ENCODE measurements at places on chromosomes 7 and 10.

GRCh38 chr10:27512548-27512947, 8.4 kb downstream of the RAB18 start:
- no peak for DNase-seq

- DNase-seq = peak; percentile 36
Observed at GRCh38 chr7:104207348-104207730, 474 bp downstream of the ORC5 start.

- DNase-seq = no peak
Observed at GRCh38 chr7:32459788-32460187, 30.4 kb downstream of the LSM5 start.

DNA sequence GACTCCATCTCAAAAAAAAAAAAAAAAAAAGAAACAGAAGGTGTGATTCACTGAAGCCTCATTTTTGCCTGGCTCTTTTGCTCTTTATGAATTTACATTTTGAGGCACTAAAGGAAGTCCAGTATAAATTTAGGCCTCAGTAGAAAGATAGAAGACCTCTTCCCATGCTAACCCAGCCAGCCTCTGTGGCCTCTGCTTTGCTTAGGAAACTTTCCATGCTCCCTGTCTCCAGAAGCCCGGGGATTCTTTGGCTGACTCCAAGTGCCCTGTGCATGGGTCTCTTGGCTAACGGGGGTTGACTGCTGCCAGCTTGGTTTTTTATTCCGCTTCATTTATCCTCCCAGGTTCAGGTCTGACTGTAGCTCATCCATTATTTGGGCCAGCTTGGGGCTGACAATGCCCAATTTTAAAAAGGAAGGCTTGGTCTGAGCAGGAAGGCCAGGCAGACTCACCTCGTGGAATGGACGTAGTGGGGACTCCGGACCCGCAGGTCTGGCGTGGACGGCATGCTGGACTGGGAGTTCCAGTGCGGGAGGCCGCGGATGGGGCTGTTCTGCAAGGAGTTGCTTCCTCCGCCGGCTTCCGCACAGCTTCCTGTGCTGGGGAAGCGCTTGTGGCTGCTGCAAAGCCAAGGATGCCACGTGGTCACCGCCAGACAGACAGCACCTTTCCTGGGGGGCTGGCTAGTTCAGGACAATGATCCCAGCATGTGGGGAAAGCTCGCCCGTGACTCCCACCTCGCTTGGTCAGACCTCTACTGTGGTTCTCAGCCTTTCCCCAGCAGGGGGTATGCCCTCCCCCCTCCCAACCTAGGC, 72.3 kb downstream of the PRPF18 start:
- DNase-seq = no peak

DNA sequence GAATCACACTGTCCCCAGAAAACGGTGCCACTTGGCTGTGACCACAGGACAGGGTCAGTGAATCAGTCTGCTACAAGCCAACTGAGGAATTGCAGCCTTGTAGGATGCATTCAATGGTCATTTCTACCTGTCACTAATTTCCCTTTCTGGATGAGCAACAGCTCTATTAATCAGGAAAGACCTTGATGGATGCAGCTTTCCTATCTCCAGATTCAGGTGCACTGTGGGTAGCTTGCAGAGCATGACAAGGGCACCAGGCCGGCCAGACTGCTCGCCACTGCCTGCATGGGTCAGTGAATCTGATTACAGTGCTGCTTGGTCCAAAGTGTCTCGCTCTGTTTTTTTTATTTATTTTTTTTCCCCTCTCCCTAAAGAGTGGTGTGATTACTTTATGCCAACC, 506.8 kb upstream of the AUTS2 start:
- DNase-seq = no peak

DNA sequence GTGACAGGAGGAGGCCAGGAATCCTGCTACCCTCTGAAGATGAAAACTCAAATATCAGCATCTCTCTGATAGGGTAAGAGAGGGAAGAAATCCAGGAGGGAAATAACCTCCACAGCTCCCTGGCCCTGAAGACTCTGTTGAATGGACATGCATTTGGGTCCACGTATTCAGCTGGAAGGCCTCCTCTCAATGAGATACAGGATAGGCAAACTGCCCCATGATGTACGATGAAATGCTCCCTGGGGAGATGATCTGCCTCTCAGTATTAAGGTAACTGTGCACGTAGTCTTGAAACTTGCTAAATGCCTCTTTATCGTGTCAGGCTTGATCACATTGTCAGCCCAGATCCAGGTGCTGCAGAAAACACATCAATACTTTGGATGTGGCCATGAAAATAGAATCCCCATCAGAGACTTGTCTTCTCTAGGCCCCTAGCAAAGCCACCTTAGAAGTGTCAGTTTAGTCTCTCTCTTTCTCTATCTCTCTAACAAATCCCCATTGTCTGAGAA, 384.0 kb downstream of the KCNMA1 start:
- no peak for DNase-seq

GRCh38 chr7:150940431-150941102, 37.6 kb downstream of the KCNH2 start:
- no peak for DNase-seq

DNA sequence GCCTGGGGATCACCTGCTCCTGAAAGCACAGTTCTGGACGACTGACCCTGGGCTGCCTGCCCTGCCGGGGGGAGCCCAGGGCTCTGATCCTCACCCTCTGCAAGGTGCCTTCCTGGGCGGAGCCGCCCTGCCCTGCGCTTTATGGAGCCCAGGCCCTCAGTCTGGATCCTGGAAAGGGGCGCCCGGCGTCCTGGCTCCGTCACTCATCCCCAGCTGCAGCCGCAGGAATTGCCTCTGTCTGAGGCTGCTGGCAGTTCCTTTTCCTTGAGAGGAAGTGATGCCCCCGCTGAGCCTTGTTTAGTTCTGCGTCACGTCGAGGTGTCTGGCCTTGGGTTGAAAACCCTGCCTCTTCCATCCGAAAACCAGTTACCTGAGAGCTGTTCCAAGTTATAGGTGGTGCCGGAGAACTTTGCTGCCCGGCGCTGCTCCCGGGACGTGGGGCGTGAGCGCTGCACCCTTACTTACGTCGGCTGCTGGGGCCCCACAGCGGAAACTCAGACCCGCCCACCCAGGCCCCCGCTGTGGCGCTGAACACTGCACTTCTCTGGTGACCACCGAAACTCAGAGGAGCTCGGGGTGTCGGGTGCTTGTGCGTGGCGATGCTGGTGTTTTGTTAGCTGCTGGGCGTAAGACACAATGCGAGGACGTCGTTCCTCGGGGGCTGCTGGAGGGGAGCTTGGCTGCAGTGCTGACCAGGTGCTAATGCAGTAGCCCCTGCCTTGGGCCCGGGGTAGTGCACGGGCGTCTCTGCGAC, 5.4 kb downstream of the MAFK start:
- peak; percentile 54 for DNase-seq

DNA sequence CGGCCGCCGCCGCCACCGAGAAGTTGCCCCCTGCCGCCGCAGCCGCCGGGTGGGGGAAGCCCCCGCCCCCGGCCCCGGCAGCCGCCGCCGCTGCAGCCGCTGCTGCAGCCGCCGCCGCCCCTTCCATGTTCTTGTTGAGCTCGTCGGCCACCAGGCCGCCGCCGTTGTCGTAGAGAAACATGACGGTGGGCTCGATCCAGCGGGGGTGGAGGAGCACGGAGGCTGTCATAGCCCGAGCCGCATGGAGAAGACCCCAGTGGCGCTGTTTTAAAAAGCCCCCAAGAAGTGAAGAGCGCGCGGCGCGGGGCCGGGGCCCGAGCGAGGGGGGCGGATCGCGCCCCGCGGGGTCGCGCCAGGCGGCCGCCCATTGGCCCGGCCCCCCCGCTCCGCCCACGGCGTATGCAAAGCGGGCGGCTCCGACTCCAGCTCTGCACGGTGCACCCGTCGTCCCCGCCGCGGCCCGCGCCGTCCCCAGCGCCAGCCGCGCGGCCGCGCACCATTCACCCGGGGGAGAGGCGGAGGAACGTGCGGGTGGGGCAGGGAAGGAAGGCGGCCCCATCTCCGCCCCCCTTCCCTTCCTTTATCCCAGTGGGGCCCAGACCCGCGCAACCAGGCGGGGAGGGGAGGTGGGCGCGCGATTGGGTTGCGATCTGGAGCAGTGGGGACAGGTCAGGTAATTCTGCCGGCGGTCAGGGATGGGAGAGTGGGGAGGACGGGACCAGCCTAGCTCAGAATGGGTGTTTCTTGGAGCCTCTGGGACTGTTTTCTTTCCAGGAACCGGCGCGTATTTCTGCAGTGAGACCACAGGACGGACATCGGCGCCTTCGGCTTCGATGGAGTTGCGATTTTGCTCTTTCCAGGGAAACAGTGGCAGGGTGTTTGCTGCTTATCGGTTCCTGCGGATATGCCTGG, at the start of gene HOXA13:
TSS of gene HOXA13 (minus strand) at position 243 of the 912 bp plus-strand sequence. CDS start at position 229, 14 bp downstream.
- no peak for DNase-seq

DNA sequence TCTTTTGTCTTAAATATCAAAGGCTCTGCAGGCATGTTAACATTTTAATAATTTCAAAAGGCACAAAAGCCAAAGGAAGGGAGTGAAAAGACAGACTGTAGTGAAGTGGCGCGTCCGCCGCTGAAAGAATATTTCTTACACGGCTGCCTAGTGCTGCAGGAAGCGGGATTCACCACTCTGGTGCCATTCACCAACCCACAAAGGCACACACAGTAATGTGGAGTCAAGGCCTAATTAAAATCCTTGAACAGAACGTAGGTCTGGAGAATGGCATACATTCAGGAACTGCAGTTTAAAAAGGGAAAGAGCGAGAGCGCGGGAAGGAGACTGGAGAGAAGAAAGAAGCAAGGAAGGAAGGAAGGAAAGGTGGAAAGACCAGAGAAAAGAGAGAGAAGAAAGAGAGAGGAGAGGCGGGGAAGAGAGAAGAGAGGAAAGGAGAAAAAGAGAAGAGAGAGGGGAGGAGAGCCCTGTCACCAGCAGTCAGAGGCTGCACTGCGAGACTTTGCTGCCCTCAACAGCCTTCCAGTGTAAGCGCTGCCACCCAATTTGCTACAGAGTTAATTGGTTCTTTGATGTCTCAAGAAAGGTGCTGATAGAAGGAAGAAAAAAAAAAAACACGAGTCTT, 554.0 kb downstream of the MDFIC start:
- DNase-seq = peak; percentile 22

DNA sequence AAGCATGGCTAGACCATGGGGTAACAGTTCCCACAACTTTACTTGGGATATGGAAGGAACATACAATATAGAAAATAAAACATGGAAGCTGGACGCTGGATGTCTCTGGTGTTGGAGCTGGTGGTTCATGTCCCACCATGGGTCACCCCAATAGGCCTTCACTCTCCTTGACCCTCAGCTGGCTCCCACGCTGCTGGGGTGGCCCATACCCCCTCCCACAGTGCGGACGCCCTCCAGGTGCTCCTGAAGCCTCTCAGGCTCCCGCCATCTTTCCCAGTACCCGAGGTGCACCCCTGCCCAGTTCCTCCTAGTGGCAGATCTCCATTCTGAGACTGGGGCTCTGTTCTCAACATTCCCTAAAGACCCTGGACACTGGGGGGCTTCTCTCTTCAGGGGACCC, 5.8 kb upstream of the CPA1 start:
- DNase-seq = no peak

GRCh38 chr10:130887170-130887569, 424.4 kb downstream of the TCERG1L start:
- no peak for DNase-seq

DNA sequence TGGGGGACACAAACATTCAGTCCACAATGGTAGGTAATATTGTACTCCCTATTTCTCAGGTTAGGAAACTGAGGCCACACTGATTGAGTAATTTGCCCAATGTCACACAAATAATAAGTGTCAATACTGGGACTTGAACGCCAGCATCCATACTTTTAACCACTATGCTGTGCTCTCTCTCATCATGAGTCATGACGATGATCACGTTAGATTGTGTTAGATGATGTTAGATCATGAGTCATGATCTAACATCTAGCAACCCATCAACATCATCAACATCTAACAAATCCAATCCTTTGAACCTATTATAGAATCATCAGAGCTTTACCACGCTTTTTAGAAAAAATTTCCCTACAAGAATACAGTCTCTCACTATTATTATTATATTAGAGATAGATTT, 28.1 kb upstream of the HERPUD2 start:
- no peak for DNase-seq

- DNase-seq = peak; percentile 5
Observed at GRCh38 chr10:110505130-110505770, 7.5 kb downstream of the DUSP5 start.

- DNase-seq = peak; percentile 61
Observed at GRCh38 chr10:87656431-87657072, 3.1 kb upstream of the PAPSS2 start.

- peak; percentile 33 for DNase-seq
Observed at GRCh38 chr7:84700563-84701370, 486.1 kb downstream of the SEMA3D start.

DNA sequence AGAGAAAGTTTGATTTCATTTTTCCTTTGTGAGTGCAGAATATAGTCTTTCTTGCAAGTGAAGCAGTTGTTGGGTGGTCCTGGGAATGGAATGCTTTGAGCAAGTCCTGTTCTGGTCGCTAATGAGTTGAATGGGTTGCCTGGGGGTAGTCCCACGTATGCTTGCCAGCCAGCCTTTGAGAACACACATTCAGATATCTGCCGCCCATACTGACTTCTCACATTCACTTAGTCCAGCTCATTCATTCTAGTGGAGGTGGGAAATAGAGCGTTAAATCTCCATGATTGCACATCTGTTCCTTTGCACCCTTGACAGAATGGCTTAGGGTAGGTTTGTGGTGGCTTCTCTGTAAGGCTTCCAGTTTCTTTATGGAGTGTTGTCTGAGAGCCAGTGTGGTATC, 256.6 kb downstream of the SORCS3 start:
- no peak for DNase-seq

DNA sequence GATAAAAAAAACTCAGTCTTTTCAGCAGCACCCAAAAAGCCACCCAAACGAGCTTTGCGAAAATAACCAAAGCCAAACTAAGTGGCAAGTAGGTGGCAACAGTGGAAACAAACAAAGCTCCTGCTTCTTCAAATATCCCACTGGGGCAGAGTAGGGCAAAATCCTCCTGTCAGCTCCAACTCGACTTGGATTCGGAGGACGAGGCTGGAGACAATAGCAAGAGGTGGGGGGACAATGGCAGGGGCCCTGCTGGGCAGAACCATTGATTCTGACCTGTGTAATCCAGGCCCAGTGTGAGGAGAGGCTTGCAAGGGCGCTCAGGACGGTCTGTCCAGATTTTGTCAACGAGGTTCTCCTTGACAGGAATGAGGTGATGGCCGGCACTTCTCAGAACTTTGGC, 35.5 kb downstream of the XPNPEP1 start:
- DNase-seq = no peak

GRCh38 chr7:128233471-128233870, 7.6 kb upstream of the LEP start:
- DNase-seq = no peak

DNA sequence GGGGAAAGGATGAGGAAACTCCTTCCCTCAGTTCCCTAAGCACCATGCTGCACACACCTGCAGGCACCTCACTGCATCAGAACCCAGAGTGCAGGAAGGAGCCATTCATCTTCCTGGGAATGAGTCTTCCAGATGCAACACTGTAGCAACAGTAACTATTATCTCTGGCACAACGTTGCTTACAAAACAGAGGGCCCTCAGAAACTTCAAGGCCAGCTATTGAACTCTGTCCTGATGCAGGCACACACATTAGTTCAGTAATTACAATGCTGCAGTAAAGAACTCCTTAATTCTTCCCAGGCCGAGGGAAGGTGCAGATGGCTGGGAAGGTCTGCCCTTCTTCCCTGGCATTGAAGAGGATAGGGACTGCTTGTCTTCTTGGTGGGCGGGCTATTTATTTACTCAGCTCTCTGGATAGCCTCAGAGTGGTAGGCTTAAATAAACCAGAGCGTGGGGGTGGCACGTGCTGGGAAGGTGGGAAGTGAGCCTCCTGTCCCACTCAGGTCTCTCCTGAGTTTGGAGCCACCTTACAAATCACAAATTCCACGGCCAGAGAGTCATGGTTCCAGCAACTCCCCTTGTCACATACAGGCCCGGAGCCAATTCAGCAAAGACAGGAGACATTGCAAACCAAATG, 125.1 kb upstream of the JCAD start:
- peak; percentile 42 for DNase-seq

Data from astrocyte of the spinal cord (primary cell).